Camera-type eye (tissue), 1 donor: ENCODE measurements at places on chromosomes 3 and 15. TPM values are rescaled to one million over a fixed set of nuclear protein-coding genes. Genes with fewer than 3 reads are reported as not detected.

Gene UTS2B
- 0.38 TPM for total RNA-seq

Gene BTLA
- not detected for total RNA-seq

Gene FOXL2NB
- total RNA-seq, result 7.9 TPM

Gene SERPINI2
- total RNA-seq, result not detected

Gene A4GNT
- total RNA-seq, result 0.33 TPM

Gene ZWILCH
- 18.3 TPM for total RNA-seq

Gene CAMK2N2
- total RNA-seq, result 1.1 TPM

Gene TTBK2
- 37.6 TPM for total RNA-seq

Gene PLSCR2
- total RNA-seq, result not detected

Gene DZIP1L
- 43.1 TPM for total RNA-seq

Gene GPR62
- 0.27 TPM for total RNA-seq

Gene TNFAIP8L3
- 1.4 TPM for total RNA-seq

Gene BCL6
- 11.7 TPM for total RNA-seq

Gene NR2E3
- total RNA-seq, result 218 TPM

Gene OR5H2
- not detected for total RNA-seq

Gene MAP6D1
- 2.9 TPM for total RNA-seq

Gene GOLGA8T
- total RNA-seq, result not detected

Gene HCLS1
- 7.0 TPM for total RNA-seq

Gene INSYN1
- total RNA-seq, result 19.9 TPM

Gene NPAP1
- total RNA-seq, result 0.27 TPM

Gene TGM4
- total RNA-seq, result not detected

Gene CCR1
- 1.7 TPM for total RNA-seq

Gene CLDN18
- total RNA-seq, result not detected

Gene PRR23E
- total RNA-seq, result not detected

Gene SHC4
- 4.3 TPM for total RNA-seq

Gene IL16
- total RNA-seq, result 7.1 TPM

Gene TMCO5A
- total RNA-seq, result not detected

Gene RTP3
- not detected for total RNA-seq

Gene RASGRP1
- 16.3 TPM for total RNA-seq
